Thoracic aorta (tissue), 2 donors: ENCODE measurements at places on chromosomes 16 and 17. TPM values are rescaled to one million over a fixed set of nuclear protein-coding genes. Genes with fewer than 3 reads are reported as not detected.

Gene FZD2
- total RNA-seq, result 12.6 TPM

Gene CLDN9
- total RNA-seq, result 1.5 TPM

Gene SEZ6
- total RNA-seq, result not detected

Gene TM4SF5
- total RNA-seq, result not detected

Gene VPS9D1
- total RNA-seq, result 9.5 TPM

Gene NPB
- 0.35 TPM for total RNA-seq

Gene PRSS36
- total RNA-seq, result 1.3 TPM

Gene TBC1D3B
- not detected for total RNA-seq

Gene C16orf54
- 3.4 TPM for total RNA-seq

Gene MYOCD
- total RNA-seq, result 113 TPM
